NCI-H2081 treated with DMSO at 0.1 percent for 48 hours (cell line): ENCODE measurements at places on chromosomes 6 and 20.

- DNase-seq = no peak
Measured at GRCh38 chr6:5869676-5870075, 137.0 kb downstream of the NRN1 start.

DNA sequence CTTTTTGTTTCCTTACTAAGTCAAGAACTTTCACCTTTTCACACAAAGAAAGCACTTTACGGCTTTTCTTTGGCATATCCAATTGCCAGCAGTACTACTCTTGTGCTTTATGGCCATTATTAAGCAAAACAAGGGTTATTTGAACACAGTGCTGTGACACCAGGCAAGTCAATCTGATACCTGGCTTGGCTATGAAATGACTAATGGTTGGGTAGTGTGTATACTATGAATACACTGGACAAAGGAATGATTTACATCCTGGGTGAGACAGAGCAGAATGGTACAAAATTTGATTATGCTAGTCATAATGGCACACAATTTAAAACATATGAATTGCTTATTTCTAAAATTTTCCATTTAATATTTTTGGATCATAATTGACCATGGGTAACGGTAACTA, 22.1 kb upstream of the ADGRF1 start:
- DNase-seq = no peak

DNA sequence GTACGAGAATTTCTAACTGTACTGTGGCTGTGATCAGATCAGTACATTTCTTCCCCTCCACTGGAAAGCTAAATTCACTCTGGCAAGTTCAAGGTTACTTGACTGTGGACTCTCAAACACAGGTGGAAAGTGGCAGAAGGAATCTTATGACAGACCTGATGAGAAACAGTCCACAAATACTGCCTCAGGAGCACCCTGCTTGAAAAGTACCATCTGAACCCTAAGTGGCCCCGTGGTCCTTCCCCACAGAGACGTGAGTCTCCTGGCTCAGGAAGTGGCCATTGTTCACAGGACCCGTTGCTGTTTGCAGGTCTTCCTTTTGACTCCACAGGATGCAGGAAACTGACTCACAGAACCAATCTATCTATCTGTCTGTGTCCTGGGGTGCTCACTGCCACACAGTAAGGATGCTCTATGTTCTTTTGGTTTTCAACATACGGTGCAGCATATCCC, 47.5 kb upstream of the NHSL1 start:
- DNase-seq = no peak

GRCh38 chr20:57748601-57749130, 38.9 kb upstream of the PMEPA1 start:
- peak; percentile 5 for DNase-seq

GRCh38 chr20:21280522-21281016, 22.6 kb upstream of the XRN2 start:
- DNase-seq = no peak

- DNase-seq = no peak
Measured at GRCh38 chr6:108168501-108169463, 3.0 kb downstream of the NR2E1 start.

DNA sequence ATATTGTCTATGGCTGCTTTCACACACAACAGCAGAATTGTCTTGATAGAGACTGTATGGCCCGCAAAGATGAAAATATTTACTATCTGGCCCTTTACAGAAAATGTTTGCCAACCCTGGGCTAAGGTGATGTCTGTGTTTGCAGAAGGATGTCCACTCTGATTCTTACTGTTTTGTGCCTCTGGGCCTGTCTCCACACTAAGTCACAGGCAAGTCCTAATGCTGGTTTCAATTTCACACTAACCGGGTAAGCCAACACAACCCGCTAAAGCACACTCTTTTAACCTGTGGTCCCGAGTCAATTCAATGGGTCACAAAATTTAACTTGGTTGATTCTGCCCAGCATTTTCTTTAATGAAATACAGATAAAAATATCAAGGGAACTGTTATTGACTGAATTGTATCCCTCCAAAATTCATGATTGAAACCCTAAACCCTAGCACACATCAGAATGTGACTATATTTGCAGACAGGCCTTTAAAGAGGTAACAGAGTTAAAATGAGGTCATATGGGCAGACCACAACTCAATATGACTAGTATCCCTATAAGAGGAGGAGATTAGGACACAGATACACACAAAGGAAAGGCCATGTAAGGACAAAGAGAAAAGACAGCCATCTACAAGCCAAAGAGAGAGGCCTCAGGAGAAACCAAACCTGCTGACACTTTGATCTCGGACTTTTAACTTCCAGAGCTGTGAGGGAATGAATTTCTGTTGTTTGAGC, 78.4 kb downstream of the FYN start:
- no peak for DNase-seq

DNA sequence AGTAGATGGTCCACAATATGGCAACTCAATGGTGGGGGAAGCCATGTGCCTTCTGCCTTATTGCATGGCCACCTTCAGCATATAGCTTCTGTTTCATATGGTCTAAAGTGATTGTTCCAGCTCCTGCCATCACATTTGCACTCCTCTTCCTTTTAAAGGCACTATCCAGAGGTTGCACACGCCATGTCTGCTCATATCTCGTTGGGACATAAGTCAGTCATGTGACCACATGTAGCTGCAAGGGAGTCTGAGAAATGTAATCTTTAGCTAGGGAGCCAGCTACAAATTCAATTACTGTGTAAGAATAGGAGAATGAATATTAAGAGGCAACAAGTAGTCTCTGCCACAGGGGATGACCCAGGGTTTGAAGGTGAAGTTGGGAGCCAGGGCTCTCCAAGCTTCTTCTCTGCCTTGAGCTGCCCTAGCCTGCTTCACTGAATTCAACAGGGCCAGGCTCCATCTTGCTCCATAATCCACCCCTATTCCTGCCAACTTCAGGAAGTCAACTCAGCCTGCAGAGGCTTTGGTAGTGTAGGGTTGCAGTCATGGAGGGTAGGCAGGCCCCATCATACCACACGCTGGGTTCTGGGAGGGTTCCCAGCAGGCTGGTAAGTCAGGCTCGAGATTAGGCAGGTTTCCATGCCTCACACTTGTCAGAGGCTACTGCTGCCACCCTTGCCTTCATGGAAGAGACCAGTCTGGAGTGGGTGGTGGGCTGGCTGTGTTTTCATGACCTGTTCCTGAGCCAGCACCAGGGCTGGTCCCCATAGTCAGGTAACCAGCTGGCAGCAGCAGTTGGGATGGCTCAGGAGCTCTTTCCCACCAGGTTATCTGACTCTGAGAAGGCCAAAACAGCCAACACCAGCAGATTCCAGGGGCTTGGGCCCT, 56.7 kb upstream of the SAYSD1 start:
- no peak for DNase-seq

- DNase-seq = no peak
Measured at GRCh38 chr6:166907373-166907841, 48.9 kb downstream of the RNASET2 start.

- DNase-seq = no peak
Measured at GRCh38 chr20:1423625-1424106, 30.8 kb upstream of the FKBP1A start.

DNA sequence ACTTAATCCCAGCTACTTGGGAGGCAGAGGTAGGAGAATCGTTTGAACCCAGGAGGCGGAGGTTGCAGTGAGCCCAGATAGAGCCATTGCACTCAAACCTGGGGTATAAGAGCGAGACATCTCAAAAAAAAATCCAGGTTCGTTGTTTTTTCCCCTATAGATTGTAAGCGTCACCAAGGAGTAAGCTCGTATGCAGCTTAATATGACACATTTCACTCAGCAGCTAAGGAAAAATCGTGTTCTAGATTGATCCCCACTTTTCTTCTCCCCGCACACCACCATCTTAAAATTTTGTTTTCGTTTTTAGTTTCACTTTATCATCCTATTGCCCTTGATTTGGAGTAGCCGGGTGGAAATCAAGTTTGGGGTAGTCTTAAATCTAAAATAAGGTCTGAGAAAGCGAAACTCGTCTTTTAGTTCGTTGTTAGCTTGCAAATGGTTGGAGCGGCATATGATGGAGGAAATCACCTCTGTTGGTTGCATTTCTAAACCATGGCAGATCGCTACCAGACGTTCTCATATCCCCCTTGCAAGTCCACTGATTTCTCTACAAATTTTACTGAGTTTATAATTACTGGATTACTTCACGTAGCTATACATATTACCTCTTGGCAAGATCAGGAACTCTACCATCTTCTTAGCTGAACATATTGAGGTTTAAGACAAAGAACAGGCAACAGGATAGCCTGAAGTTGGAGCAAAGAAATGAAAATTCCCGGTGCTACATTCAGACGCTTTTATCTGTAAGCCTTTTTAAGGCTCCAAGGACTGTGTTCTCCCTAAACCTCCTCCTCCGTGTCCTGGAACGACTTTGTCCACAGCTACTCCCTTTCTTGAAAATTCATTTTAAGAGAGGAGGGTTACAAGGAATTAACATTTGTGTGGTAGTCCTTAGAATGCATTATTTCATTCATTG, 91.1 kb upstream of the BTN3A2 start:
- no peak for DNase-seq

- no peak for DNase-seq
Measured at GRCh38 chr20:48799328-48800105, 28.3 kb downstream of the PREX1 start.

DNA sequence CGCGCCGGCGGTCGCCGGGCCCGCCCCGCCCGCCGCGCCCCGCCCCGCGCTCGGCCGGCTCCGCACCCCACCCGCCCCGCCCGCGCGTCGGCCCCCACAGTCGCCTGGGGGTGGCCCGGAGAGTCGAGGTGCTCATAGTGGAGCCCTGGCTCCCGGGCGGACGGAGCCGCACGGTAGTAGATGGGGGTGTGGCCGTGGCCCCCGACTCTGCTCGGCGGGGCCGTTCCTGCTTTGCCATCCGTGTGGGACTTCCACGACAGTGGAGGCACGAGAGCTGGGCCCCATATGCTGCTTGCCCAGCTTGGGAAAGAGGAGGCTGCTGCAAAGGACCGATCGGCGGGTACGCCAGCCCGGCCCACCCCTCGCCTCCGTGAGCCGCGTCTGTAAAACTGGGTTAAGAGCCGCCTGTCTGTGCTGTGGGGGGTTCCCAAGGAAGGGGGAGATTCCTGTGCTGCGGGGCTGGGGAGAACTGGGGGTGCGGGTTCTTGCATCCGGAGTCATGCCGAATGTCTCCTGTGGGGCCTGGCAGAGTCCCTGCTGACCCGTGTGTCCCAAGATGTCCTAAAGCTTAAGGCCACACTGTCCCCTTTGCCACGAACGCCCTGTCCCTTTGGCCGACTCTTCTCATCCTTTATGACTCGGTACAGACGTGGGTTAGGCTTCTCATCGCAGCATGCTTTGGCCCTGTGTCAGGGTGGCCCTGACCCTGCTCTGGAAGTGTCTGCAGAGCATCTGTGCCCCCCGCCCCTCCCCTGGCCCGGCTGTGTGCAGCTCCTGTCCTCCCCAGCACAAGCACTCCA, at the start of gene OPRL1:
OPRL1 (plus strand) TSS at position 70 of the 800 bp plus-strand sequence. CDS start 12,639 bp downstream, outside the sequence.
- no peak for DNase-seq

- DNase-seq = no peak
Measured at GRCh38 chr6:79385333-79385732, 150.9 kb upstream of the HMGN3 start.

GRCh38 chr6:134626589-134626988, 308.7 kb upstream of the SGK1 start:
- no peak for DNase-seq

- no peak for DNase-seq
Measured at GRCh38 chr6:132405143-132405915, 4.1 kb upstream of the MOXD1 start.
